ENCODE measurements at places on chromosomes 5 and 9.

- no peak for DNase-seq
Measured at GRCh38 chr9:99851500-99851822, 29.8 kb downstream of the NR4A3 start.

GRCh38 chr5:43065387-43065947, 25.3 kb upstream of the ANXA2R start:
- DNase-seq, result no peak

DNA sequence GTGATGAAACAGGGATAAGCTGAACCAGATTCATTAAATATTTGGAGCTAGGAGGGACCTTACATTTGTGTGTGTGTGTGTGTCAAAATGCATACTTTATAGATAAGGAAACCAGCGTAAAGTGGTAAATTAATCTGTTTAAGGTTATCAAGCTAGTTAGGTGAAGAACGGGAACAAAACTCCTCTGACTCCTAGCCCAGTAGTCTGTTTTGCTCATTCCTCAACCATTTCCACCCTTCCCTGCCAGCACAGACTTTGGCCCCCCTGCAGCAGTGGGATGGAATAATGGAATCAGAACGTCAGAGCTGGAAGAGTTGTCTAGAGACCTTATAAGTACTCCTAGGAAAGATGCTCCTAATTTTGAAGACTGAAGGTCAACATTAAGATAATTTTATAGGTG, 6.5 kb downstream of the AGXT2 start:
- DNase-seq, result no peak

DNA sequence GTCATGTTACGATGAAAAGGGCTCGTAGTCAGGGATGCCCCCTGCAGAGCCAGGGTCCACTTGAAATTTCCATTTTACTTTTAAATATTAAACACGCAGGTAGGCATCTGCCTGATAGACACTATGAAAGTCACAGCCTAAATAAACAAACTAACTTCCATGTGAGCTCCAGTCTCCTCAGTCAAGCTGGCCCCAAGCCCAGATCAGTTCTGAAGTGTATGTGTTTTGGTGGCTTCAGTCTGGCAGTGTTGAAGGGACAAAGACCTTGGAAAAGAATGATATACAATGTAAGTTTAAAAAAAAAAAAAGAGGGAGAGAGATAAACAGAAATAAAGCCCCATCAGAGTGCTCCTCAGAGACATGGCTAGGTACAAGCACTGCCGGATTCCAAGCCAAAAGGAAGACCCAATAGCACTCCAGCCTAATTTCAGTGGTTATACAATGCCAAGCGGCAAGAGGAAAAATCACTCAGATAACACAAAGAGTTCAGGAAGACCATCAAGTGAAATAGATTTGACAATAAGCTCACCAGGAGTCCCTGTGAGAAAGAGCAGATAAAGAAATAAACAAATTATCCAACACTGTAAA, 181.0 kb downstream of the BNC2 start:
- no peak for DNase-seq

- DNase-seq, result no peak
Measured at GRCh38 chr9:86396412-86396811, 42.2 kb upstream of the TUT7 start.

GRCh38 chr5:157729858-157730257, 1.4 kb upstream of the THG1L start:
- DNase-seq, result no peak

DNA sequence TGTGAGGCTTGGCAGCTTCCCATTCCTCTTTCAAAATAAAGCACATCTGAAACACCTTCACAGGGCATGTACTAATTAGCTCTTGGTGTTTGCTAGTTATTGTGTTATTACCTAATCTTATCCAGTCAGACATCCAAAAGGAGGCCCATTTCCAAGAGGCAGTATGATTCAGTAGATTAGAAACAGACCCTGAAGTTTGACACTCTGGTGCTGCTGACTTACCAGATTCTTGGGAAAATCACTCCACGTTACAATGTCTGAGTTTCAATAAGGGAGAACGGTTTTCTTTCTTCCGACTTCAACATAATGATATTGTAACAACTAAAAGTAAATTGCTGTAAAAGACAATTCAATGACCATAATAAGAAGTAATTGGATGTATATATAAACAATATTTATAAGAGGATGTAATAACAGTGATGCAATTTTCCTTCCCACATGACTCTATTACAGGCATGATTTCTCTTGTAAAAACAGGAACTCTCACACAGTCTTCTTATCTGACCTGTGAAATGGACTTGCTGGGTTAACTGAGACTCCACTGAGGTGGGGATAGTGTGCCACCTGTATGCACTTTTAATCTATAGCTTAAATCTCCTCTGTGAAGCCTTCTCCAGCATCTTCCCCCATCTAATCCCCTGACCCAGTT, 181.3 kb upstream of the ELL2 start:
- DNase-seq, result no peak

DNA sequence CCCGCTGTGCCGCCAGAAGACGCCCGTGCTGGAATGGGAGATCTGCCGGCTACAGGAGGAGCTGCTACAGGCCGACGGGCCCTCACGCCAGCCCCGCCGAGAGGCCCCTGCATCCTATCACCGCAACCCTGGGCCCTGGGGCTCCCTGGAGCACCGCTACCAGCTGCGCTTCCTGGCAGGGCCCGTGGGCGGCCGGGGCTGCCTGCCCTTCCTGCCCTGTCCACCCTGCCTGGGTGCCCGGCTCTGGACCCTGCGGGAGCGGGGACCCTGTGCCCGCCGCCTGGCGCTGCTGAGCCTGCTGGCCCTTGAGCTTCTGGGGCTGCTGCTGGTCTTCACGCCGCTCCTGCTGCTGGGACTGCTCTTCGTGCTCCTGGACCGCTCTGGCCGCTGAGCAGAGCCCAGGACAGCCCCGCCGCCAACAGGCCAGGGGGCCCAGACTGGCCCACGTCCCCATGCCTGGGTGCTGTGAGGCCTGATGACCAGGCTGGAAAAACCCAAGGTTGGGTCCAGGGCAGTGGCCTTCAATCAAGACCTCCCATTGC, 3.8 kb downstream of the RNF208 start:
- no peak for DNase-seq

- peak; percentile 26 for DNase-seq
Measured at GRCh38 chr9:113794721-113795120, 81.4 kb upstream of the ZNF618 start.

DNA sequence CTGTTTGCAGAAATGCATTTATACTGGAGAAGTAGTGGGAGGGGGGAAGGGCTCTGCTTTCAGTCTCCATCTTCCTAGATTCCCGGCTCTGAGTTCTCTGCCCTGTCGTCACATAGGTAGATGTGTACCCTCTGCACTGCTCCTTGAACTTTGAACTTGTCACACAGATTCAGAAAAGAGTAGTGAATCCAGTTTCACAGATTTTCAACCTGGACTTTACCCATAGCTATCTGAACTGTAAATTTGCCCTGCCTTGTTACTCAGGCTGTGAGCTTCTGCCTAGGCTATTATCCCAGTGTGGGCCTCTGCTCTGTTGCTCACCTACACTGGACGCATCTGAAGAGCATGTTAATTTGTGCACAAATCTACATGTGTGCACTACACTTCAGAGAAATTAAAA, 12.8 kb upstream of the C9orf152 start:
- DNase-seq, result no peak

DNA sequence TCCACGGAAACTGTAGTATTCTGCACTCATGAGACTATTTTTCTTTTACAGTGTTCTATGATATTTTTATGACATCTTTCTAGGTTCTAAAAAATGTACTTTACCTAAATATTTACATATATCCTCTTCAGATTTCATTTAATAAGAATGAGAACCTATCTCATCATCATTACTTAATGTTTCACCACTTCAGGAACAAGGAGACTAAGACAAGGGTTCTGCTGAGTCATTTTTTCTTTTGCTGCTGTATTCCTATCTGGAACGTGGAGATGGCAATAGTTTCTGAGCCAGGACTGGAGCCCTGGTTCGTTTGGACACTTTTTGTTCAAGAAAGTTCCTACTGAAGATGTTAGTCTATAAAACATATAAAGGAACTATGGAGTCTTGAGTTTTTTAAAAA, 258.2 kb upstream of the MAP3K1 start:
- DNase-seq, result no peak

- DNase-seq, result no peak
Measured at GRCh38 chr9:70534061-70534460, 119.6 kb upstream of the KLF9 start.

DNA sequence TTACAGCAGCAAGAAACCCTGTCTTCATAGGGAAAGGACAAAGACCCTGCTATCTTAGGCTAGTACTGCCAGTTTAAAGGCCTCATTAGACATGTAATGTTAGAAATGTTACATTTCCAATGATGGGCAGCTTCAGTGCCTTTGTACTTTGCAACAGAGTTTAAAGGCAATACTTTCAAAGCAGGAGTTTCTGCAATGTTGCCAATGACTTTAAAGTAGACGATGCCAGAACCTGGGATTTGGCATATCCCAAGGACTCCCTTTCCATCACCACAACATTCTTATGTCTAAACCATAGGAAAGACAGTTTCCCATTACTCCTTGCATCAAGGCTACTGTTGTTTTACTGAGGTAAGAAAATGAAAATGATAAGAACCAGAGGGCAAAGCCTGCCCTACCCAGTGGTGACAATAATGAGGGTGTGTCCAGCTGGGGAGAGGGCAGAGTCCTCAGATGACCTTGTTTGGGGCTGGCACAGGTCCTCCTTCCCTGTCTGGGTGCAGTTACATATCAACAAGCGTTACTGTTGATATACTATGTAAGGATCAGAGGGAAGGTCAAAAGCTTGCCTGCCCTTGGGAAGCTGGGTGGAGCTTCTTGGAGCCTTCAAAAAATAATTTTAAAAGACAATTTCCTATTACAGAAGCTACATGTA, 27.5 kb upstream of the MLANA start:
- DNase-seq, result no peak

DNA sequence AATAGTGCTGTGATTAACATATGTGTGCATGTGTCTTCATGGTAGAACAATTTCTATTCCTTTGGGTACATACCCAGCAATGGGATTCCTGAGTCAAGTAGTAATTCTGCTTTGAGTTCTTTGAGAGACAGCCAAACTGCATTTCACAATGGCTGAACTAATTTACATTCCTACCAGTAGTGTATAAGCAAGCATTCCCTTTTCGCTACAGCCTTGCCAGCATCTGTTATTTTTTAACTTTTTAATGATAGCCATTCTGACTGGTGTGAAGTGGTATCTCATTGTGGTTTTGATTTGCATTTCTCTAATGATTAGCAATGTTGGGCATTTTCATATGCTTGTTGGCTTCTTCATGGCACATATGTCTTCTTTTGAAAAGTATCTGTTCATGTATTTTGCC, 308.5 kb downstream of the ARRDC3 start:
- DNase-seq, result no peak

DNA sequence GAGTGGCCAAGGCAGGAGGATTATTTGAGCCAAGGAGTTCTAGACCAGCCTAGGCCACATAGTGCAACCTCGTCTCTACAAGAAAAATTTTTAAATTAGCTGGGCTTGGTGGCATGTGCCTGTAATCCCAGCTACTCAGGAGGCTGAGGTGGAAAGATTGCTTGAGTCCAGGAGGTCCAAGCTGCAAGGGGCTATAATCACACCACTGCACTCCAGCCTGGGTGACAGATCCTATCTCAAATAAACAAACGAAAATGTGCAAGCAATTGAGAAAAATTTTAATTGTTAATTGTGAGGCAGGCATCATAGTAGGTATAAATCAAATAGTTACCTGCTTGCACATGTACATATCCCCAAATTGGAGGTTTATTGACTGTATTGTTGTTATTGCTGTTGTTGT, 15.3 kb downstream of the ALDH7A1 start:
- DNase-seq, result no peak

- no peak for DNase-seq
Measured at GRCh38 chr5:75891020-75891419, 173.8 kb upstream of the POC5 start.

DNA sequence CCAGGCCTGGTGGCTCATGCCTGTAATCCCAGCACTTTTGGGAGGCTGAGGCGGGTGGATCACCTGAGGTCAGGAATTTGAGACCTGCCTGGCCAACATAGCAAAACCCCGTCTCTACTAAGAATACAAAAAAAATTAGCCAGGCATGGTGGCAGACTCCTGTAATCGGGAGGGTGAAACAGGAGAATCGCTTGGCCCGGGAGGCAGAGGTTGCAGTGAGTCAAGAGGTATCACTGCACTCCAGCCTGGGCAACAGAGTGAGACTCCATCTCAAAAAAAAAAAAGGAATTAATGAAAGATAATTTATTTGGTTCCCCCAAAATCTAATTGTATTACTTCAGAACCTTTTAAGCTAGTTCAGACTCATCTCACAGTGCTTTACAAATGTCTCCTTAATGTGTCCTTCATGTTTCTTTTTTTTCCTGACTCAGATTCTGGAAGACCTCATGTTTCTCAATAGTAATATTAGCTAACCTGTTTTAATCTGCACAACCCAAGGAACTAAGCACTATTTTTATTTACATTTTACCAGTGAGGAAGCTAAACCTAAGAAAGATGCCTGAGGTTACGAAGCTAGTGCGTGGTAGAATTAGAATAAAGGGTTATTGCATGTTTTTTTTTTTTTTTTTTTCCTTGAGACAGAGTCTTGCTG, 15.1 kb downstream of the FAF2 start:
- no peak for DNase-seq

DNA sequence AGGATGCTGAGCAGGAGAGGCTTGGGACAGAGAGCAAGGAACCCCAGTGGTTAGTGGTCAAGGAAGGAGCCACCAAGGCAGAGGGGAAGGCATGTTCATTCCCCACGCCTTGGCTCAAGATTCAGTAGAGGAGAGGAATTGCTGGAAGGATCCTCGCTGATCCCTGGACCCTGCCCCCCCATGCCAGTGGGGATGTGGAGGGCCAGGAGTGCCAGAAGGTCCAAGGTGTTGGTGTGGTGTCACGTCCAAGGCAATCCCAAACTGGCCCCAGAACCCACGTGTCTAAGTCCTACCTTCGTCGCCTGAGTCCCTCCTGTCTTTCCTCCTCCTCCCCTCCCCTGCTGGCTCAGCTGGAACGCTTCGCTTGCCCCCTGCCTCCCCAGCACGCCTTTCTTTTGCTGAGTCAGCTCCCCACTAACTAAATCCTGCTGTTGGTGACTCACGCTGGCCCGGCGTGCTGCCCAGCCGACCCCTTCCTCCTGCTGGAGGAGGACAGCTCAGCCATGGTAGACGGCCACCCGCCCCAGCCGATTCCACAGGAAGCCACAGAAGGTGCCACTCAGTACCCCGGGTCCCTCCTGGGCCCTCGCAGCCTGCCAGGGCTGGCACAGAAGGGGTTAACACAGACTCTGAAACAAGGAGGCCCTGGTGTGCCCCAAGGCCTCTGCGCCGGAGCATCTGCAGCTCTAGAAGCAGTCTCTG, 37.6 kb upstream of the ORM1 start:
- DNase-seq, result peak; percentile 79

GRCh38 chr9:7336356-7337065, 463.1 kb downstream of the DMAC1 start:
- no peak for DNase-seq

DNA sequence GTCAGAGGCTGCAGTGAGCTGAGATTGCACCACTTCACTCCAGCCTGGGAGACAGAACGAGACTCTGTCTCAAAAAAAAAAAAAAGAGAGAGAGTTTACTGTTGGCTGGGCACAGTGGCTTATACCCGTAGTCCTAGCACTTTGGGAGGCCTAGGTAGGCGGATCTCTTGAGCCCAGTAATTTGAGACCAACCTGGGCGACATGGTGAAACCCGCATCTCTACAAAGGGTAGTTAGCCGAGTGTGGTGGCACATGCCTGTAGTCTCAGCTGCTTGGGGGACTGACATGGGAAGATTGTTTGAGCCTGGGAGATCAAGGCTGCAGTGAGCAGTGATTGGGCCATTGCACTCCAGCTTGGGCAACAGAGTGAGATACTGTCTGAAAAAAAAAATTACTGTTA, 12.6 kb downstream of the HABP4 start:
- DNase-seq, result no peak

Data from left forelimb (tissue), 1 donor.